ENCODE measurements at places on chromosomes 12 and 14.

DNA sequence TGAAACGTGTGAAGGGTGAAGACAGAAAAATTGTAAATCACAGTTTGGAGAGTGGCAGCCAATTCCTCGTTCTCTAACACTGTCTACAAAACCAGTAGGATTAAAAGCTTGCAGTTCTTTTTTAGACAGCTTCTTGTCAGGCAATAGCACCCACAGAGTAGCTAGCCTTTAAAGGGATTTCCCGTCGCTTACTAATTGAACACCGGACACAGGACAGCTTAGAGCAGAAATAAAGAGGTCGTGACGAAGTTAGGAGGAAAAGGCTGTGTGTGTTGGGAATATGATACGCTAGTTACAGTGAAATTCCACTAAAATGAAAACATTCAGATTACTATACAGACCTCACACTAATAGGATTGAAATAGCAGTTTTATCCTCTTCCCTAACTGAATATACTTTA, 149.1 kb upstream of the FLRT2 start:
- peak; percentile 6 for DNase-seq

DNA sequence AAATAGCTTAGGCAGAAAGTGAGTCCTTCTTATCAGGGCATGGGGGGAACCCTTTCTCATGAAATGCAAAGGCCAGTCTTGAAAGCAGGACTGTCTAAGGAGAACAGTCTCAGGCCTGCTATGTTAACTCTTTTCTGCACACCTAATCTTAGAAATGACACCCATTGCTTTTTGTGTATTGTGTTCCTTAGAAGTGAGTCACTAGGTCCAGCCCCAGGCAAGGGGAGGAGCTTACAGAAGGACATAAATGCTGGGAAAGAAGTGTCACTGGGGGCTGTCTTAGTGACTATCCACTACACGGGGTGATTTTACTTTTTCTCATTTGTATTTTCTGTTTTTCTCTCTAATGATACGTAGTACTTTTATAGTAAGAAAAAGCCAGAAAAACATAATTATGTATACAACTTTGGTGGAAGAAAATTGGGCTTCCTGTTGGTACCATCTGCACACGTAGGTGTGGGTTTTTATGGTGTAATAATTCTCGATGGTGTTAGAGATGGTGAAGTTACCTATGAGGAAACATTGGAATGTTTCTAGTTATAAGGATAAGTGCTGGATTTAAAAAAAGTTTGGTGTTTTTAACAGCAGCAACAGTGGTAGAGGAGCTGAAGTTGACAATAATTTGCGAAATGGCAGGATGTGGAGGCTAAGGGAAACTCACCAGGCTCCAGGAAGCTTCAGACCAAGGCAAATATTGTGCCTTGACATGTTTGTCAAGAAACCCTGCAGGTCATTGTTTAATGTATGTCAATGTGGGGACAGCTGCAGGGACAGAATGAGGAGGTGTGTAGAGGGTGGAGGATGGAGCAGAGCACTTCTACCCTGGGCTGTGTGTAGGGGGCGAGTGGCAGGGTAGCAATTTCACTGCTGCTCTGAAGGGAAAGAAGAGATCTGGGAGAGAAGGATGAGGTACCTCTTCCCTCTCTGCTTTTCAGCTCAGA, 214.9 kb downstream of the KTN1 start:
- no peak for DNase-seq

- DNase-seq, result no peak
Observed at GRCh38 chr12:835754-836518, 83.6 kb downstream of the WNK1 start.

DNA sequence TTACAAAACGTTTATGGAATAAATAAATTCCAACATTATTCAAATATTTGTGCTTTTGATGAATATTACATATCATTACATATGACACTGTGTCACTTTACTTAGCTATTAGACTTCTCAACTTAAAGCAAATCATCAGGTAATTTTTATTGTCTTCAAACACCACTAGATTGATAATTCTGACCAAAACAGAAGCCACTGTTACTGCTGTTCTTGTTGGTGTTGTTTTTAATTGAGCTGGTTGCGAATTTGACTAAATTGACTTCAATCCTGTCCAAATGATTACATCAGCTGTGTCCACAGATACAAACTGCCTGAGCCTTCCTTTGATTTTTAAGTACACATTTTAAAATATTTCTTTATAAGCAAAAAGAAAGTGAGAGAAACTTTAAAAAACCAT, 29.2 kb downstream of the PRKD1 start:
- DNase-seq, result no peak

- DNase-seq, result no peak
Observed at GRCh38 chr14:103144085-103144484, 20.8 kb downstream of the TNFAIP2 start.

DNA sequence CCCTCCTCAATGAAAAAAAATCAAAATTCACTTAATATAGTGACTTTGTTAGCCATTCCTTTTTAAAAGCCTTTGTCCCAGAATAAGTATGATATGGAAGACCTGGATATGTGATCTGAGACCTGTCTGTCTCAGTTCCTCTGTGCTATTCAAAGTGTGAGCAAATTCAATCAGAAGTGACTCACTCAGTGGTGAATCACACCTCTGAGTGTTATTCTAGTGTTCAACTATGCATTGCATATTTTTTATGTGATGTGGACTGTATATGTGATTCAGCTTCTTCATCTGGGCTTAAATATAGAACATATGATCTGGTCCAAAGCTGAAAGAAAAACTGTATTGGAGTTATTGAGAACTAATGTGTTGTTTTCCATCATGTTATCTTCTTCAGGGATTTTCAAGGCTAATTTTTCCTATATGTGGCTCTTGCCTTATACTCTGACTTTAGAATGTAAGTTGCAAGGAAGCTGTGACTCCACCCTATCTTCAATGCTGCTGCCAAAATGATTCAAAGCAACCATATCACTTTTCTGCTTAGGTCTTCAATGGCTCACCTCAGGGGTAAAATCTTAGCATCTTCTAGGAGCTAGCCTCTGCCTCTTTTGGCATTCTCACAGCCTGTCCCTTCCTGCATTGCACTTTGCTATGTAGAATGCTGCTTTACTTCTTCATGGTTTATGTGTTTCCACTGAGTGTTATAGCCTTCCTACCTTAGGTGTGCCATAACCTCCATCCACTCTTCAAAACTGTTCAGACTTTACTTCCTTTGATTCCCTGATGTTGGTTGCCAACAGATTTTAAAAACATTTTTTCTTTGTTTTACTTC, 169.8 kb downstream of the OTOGL start:
- DNase-seq, result peak; percentile 46

DNA sequence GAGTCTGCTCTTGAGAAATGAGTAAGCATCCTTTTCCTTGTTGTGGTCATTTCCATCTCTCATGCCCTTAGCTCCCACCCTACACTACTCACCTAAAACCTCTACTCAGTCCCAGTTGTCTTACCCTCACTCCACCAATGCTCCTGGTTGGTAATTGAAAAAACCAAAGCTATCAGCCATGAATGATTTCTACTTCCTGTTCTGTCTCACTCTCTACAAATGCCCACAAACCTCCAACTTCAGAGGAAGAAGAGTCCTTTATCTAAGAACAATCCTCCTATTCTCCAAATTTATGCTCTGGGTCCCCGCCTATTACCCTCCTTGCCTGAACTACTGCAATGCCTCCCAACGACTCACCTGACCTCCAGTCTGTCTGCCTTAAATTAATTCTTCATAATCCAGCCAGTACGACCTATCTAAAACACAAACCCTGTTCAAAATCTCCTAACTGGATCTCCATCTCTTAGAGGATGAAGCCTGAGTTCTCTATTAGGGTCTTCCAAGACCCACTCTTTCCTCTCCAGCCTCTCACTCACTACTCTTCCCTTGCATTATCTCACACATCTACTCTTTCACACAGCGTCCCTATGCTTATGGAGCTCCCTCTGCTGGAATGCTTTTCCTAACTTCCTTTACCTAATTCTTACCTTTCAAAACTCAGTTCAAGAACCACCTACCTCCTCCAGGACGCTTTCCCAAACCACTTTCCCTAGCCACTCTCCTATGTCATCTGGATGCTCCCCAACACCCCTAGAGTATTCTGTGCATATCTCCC, 2.2 kb downstream of the DHRS1 start:
- DNase-seq, result no peak

DNA sequence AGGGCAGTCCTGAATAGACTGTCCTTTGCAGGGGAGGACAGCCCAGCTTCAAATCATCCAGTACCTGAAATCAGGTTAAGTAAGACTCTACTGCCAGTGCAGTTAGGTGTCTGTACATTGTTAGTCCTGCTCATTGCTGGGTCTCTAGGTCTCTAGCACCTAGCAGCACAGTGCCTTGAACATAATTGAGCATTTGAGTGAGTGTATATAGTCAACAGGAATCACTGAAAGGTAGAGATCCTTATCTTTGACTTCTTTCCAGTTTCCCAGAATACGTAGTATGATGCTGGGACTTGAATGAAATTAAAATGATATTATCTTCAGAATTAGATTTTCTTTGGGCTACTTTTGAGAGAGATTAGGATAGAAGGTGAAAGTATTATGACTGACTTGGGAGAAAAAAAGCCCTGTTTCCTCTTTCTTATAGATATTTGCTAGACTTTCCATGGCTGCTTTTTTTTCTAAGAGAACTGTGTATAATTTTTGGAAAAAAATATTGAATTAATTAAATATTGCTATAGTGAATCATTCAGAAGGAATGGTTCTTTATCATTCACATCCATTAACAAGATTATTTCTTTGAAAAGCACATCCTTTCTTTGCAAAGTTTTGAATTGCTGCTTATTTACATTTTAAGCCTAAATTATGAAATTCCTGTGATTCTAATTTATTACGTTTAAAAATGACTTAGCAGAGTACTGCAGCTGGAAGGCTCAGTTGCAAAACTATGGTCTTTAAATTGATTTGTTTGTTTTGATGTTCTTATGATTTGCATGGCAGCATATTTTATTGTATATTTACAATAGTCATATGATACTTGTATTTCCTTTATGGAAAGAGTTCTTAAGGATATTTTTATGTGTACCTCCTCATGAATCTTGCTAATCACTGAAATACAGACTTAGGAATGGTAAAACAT, 51.6 kb downstream of the PPP4R4 start:
- no peak for DNase-seq

DNA sequence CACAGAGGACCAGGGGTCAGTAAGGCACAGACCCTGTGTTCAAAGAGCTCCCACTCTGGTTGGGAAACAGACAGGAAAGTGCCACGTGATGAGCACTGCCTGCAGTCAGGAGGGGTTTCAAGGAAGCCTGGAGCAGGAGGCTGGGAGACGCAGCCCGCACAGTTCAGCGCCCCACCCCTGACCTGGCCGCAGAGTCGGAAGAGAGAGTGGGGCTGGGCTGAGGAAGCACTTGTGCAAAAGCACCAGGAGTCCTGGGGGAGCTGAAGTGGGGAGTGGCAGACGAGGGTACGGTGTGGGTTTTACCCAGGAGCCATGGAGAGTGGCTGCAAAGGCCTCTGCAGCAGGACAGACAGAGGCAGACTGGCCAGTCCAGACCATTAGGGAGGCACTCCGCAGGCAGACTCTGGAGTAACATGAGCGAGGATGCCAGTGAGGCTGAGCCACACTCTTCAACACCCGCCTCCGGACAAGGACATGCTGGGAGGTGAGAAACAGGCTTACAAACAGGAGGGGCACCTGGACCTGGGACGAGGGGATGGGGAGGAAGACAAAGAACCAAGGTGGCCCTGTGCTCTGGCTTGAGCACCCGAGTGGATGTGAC, 85.7 kb upstream of the GPR68 start:
- DNase-seq, result no peak

DNA sequence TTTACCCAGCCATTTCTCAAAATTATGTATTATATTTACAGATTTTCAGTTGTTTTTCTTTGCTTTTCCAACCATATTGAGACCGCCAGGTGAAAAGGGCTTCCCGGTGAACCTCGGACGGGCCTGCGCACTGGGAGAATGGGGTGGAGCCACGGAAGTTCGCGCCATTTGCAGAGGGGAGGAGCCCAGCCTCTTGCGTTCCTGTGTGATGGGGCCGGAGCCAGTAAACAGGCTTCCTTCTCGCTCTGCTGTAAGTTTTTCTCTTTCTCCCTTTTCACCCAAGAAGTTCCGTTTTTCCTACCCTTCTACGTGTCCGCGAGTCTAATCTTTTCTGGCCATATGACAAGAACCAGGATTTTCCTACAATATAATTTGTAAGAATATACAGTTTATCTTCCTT, 1108.8 kb upstream of the SEL1L start:
- DNase-seq, result no peak

- DNase-seq, result no peak
Observed at GRCh38 chr12:42234970-42235369, 3.1 kb downstream of the YAF2 start.

GRCh38 chr14:101124815-101125214, 221.3 kb upstream of the RTL1 start:
- DNase-seq, result no peak

- DNase-seq, result no peak
Observed at GRCh38 chr12:18570543-18570942, 167.3 kb downstream of the PLCZ1 start.

DNA sequence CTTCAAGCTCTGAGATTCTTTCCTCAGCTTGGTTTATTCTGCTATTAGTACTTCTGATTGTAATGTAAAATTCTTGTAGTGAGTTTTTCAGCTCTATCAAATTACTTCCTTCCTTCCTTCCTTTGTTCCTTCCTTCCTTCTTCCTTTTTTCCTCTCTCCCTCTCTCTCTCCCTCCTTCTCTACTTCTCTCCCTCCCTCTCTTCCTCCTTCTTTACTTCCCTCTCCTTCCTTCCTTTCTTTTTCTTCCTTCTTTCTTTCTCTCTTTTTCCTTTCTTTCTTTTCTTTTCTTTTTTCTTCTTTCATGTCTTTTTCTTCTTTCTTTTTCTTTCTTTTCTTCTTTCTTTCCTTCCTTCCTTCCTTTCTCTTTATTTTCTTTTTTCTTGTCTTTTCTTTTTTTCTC, 565.2 kb upstream of the STXBP6 start:
- DNase-seq, result no peak

DNA sequence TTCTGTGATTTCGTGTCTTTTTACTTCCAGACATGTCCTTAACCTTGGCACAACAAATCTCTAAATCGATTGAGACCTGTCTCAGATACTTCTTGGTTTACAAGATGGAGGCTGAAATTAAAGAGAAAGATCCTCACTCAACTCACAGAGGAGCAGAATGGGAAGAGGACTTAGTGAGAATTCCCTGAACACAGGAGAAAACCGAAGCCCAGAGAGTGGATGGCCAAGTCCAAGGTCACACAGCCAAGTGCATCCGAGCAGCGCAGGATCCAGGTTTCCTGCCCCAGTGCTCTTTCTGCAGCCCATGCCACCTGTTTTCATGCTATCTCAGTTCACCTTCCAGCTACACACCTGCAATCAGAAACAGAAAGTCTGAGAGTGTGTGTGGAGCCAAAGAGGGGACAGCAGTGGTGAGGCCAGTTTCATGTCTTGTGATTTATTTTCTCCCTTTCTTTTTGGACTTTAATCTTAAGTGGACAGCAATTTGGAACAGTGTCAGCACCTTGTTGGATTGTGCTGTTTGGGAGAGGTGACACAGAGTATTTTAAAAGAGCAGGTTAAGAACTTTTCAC, 22.9 kb upstream of the TCL1B start:
- no peak for DNase-seq

Measured in GM03348 (cell line).